ENCODE measurements at places on chromosomes 11 and 22.

DNA sequence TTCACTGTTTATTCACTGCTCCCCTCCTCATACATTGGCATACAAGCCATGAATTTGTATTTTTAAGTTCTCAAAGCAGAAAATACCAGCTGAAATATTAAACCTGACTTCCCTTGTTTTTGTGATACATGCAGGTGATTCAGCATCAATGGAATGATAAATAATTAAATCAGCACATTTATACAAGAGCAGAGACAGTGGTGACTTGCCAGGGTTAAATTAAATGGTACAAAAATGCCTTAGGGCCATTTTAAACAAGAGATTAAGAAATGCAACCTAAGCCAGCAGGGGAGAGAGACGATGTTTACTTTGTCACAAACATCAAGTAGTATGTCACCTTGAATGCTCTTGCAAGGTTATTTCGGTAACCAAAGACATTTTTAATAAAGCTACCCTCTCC is 95.9 kb upstream of the DDI1 start:
- no peak for DNase-seq

DNA sequence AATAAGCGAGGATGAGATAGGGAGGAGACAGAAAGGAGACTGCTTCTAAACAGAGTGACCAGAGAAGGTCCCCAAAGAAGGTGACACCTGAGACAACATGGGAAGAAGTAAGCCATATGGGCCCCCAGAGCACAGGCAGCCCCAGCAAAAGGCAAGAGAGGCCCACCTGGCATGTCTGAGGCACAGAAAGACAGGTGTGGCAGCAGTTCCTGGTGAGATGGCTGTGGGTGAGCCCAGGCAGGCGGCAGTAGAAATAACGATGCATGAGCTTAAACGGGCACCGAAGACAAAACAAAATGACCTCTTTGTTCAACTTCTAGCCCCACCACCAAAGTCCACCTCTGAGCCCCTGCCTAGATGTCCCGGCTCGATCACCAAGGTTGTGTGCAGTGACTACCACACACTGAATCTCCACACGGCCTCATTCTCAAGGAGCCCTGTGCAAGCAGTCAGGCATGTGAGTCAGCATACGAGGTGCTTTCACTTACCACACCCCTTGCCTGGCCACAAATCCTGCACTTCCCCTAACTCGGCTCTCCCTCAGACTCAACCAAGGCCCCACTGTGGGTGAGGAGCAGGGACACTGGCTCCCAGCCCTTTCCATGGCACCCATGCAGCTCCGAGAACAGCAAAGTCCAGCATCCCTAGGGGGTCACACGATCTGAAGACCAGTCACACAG is 77.6 kb downstream of the PACSIN2 start:
- DNase-seq: peak; percentile 87

- peak; percentile 70 for DNase-seq
Measured at GRCh38 chr11:126348806-126349582, 6.5 kb upstream of the ST3GAL4 start.

GRCh38 chr11:59669611-59670009 is 773 bp upstream of the PATL1 start:
- DNase-seq: peak; percentile 75

GRCh38 chr11:17379383-17380180 is 8.9 kb downstream of the KCNJ11 start:
- no peak for DNase-seq

- no peak for DNase-seq
Measured at GRCh38 chr11:34292546-34292945, 65.3 kb downstream of the ABTB2 start.

DNA sequence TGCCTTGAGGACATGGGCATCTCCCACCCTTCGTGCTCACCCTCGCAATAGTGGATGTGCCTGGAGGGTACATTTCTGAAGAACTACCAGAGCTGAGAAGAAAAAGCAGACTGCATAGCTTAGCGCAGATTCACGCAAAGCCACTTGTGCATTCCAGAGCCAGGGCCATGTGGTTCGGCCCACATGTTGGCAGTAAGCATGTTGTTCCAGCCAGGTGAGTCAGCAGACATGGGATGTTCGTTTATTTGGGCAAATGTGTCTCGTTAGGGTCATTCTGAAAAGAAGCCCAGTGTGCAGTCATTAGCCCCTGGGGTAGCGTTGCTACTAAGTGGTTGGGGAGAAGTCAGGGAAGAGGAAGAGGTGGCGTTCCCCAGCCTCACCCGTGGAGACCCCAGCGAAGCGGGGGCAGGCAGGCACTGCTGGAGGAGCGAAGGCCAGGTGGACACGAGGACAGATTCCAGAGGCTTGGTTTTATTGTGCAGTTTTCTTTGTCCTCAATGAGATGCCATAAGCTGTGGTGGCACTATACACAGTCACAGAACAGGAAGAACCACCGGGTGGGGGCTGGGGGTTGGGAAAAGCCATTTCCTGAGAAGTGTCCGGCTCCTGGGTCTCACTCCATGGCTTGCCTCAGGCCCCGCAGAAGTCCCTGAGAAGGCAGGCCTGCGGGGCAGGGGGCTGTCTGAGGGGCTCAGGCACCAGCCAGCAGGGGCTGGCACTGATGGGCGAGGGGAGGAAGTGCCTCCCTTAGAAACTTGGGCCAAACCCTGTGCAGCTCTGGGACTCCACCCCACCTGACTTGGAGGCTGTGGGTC is 5.0 kb downstream of the THY1 start:
- peak; percentile 73 for DNase-seq

- no peak for DNase-seq
Measured at GRCh38 chr11:130486987-130487923, 38.8 kb downstream of the ADAMTS15 start.

- DNase-seq: no peak
Measured at GRCh38 chr22:20554824-20555223, 47.4 kb downstream of the MED15 start.

DNA sequence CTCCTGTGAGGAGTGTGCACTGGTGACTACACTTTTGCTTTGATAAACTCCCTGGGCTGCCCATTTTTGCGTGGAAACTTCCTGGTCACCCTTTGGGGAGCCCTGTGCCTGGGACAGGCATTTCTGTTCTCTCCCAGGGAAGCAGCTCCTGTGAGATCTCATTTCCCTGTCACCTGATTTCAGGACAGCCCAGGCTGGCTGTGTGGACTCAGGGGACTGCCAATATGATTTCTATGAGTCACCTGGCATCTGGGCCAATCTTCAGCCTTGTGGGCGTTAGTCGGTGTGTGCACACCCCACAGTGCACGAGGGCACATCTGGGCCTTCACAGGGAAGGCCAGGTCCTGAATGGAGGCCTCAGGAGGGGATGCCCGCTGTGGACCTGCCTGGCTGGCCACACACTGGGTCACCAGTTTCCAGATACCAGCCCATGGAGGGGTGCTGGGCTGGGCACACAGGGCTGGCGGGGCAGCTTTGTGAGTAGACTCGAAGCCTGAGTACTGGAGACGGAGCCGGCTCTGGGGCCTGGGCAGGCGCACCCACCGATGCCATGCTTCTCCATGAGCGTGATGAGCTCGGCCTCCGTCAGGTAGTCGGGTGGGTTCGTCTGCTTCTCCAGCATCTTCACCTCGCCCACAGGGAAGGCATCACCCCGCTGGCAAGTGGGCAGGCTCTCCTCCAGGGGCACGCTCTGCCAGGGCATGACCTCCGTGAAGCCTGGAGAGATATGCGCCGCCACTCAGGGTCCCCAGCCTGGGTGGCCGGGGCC is 9.4 kb upstream of the PPM1F start:
- DNase-seq: peak; percentile 77

GRCh38 chr11:9956483-9956882 is 292.6 kb downstream of the SWAP70 start:
- DNase-seq: no peak

GRCh38 chr11:65432686-65433582 is 10.3 kb downstream of the NEAT1 start:
- peak; percentile 71 for DNase-seq

GRCh38 chr22:21014726-21015465 is at the start of gene P2RX6:
Gene P2RX6, plus strand, starts transcription at chr22:21015165. Its CDS starts 10 bp downstream, at chr22:21015175.
- DNase-seq: peak; percentile 45

GRCh38 chr11:67572747-67573419 is 10.7 kb upstream of the GSTP1 start:
- peak; percentile 65 for DNase-seq

- DNase-seq: no peak
Measured at GRCh38 chr11:62892077-62892922, 11.6 kb downstream of the SLC3A2 start.

GRCh38 chr11:66317723-66318599 is 1.1 kb upstream of the CD248 start:
- peak; percentile 95 for DNase-seq

- no peak for DNase-seq
Measured at GRCh38 chr11:118592616-118593367, 14.6 kb upstream of the PHLDB1 start.

- DNase-seq: no peak
Measured at GRCh38 chr22:29578462-29579200, 2.3 kb downstream of the NIPSNAP1 start.

- no peak for DNase-seq
Measured at GRCh38 chr11:27520226-27520625, 13.7 kb upstream of the LIN7C start.
